ENCODE measurements at places on chromosomes 12 and 14.

GRCh38 chr12:92020983-92021665, 124.5 kb downstream of the BTG1 start:
- no peak for DNase-seq

- DNase-seq = no peak
Observed at GRCh38 chr14:72903716-72904115, 9.8 kb upstream of the DPF3 start.

DNA sequence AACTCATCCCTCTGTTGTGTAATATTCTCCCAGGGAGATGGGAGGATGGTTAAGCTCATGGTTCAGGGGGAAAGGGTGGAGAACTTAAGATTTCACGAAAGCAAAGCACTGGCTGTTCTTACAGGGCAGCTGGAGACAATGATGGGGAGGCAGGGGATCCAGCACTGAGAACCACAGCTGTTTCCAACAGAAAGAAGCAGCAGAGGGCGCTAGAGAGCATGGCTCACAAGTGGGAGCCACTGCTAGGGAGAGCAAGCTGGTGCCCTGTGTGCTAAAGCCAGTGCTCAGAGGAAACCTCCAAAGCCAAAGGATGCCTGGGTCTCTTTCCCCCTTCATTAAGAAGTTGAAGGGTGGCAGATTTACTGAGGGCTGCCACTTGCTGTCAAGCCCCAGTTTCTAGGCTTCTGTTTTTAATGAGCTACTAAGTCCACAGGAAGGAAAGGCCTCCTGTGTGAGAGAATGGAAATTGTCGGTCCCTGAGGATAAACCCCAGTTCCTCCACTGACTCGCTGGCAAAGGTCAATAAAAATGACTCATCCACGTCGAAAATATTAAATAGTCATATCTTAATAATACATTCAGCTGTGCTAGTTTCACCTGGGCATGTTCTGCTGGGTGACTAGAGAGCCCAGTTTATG, 199.7 kb downstream of the ANO2 start:
- peak; percentile 3 for DNase-seq

- DNase-seq = no peak
Observed at GRCh38 chr14:68225321-68225720, 405.7 kb downstream of the RAD51B start.

- no peak for DNase-seq
Observed at GRCh38 chr12:58980768-58981167, 60.5 kb upstream of the LRIG3 start.

- no peak for DNase-seq
Observed at GRCh38 chr14:102994689-102995088, 62.7 kb downstream of the CDC42BPB start.

GRCh38 chr12:100173111-100173510, 27.5 kb upstream of the ACTR6 start:
- DNase-seq = no peak

- DNase-seq = no peak
Observed at GRCh38 chr12:53775478-53776145, 23.8 kb upstream of the CISTR start.

DNA sequence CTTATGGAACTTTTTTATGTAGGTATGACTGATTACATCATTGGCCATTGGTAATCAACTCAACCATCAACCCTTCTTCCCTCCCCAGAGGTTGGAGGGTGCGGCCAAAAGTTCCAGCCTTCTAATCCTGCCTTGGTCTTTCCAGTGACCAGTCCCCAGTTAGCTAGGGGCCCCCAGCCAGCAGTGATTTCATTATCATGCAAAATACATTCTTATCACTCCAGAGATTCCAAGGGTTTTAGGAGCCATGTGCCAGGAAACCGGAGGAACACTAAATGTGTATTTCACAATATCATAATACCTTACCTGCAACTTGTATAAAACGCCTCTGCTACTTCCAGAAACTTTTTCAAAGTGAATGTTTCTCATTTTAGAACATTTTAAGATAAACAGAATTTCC, 181.5 kb upstream of the PELI2 start:
- no peak for DNase-seq

DNA sequence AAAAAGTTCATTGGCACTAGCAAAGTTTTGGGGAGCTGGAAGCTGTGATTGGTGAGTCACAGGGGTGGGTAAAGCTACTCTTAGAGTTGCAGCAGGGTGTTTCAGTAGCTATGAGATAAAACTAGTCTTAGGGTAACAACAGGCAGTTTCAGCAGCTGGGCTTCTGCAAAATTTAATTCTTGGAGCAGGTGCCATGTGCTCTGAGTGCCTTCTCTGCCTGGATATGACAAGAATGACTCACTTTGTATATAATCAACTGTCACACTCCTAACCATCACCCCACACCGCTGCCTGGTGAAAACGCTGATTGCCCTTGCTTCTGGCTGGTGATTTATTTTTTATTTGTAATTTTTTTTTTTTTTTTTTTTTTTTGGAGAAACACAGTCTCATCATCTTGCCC, 10.5 kb upstream of the PLBD2 start:
- no peak for DNase-seq

- DNase-seq = no peak
Observed at GRCh38 chr14:69675245-69675583, 63.8 kb downstream of the SUSD6 start.

- no peak for DNase-seq
Observed at GRCh38 chr12:132308853-132309595, 20.4 kb downstream of the GALNT9 start.

- DNase-seq = no peak
Observed at GRCh38 chr14:55238019-55238680, 33.1 kb upstream of the FBXO34 start.

DNA sequence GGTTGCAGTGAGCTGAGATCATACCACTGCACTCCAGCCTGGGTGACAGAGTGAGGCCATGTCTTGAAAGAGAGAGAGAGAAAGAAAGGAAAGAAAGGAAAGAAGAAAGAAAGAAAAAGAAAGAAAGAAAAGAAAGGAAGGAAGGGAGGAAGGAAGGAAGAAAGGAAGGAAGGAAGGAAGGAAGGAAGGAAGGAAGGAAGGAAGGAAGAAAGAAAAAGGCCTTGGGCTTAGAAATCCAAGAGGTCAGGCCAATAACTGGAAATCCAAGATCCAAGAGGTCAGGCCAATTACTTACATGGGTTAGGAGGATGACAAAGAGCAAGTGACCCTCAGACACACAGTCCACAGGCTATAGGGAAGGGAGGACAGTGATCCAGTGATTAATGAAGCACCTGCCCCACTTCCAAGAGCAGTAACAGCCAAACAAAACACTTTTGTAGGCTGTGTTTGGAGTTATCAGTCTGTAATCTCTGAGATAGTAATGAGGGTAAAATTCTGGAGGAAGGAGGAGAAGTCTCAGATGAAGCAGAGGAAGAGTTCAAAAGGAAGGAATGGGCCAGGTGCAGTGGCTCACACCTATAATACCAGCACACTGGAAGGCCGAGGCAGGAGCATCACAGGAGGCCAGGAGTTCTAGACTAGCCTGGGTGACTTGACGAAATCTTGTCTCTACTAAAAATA, 32.2 kb upstream of the SPTLC2 start:
- no peak for DNase-seq

GRCh38 chr12:44021471-44021971, 185.6 kb downstream of the TMEM117 start:
- DNase-seq = no peak

DNA sequence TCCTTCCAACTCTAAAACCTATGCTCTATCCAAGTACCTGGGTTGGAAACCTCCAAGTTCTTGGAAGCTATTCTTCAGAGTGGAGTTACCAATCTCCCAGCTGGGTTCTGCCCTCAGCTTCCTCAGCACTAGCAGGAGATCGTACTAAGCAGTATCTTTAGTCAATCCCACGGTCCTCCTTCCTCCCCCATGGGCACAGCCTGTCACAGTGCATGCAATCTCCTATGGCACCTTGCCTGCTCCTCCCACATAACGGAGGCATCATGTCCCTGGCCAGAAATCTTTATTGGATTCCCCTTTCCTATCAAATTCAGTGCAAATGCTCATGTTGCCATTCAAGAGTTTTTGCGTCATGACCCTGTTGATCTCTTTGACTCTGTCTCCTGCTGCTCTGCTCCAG, 5.4 kb upstream of the LPAR5 start:
- no peak for DNase-seq

DNA sequence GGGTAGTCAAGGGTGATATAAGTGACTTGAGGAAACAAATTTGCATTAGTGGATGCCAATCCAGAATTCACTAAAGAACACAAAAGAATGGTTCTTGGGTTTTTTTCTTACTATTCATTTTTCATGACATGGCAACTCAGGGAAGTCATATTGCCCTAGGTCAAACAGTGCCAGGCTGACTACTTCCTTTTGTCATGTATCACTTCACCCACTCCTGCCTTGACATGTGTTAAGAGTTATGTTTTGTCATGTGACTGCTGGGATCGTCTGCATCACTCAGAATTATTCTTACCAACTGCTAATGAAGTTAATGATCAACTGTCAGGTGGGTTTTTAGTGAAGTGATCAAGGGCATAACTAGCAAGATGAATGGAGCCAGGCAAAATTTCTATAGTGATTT, 74.2 kb downstream of the PRORP start:
- DNase-seq = no peak

- DNase-seq = no peak
Observed at GRCh38 chr14:93105362-93105761, 10.4 kb downstream of the ITPK1 start.

Data from stimulated activated CD4-positive, alpha-beta T cell treated with anti-CD3 and anti-CD28 coated beads, TNF-alpha, amount 100 ng/mL, for 4 hours (primary cell).